ENCODE measurements at places on chromosomes 3 and 15. TPM values are rescaled to one million over a fixed set of nuclear protein-coding genes. Genes with fewer than 3 reads are reported as not detected.

The GNB4 gene
- total RNA-seq, result 36.7 TPM

The OXTR gene
- 7.9 TPM for total RNA-seq

The GUCA1C gene
- not detected for total RNA-seq

The OSTN gene
- total RNA-seq, result 0.75 TPM

- DNase-seq, result no peak
Observed at GRCh38 chr15:40092979-40093869, 15.5 kb downstream of the BMF start.

DNA sequence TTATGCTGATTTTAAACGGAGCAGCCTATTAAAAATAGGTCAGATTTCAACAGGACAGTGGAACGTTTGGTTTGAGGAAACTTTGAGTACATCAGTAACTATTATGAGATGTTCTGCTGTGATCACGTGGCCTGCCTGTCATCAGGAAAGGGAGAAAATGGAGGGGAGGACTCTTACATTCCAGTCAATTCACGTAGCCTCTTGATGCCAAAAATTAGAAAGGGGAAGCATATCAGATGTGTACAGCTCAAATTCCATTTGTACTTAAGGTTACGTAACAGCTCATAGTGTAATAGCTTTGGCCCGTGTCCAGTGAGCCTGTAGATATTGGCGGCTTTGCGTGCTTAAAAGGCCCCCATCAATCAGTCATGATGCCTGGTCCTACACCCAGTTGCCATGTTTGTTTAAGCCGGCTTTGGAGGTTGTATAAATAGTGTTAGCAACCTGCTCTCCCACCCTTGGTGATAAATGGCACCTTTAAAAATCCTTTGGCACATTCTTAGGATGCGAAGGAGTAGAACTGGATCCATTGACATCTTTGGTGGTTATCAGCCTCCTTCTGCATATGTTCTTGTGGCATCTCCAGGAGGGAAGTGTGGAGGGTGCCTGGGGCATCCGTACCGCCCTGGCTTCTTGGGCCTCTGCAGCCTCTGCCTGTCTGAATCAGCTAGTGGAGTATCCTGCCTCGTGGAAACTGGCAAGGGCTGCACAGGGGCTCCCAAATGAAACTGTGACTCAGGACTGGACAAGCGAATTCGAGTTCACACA lies 163.9 kb downstream of the THSD4 start:
- no peak for DNase-seq

DNA sequence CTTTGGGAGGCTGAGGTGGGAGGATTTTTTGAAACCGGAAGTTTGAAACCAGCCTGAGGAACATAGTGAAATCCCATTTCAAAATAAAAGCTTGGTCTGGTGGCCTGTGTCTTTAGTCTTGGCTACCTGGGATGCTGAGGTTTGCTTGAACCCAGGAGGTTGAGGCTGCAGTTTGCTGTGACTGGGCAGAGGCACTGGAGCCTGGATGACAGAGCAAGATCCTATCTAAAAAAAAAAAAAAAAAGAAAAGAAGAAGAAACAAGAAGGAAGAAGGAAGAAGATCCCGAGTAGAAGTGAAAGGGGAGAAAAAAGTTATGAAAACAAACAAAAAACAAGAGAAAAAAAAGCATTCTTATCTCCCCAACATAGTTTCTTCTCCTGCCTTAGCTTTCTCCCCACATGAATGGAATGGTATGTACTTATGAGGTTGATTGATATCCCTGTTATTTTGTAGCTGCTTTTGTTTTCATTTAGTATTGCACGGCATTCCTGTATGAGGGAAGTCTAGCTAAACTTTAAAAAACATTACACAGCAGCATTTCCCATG lies 42.4 kb downstream of the TMEM40 start:
- DNase-seq, result no peak

- no peak for DNase-seq
Observed at GRCh38 chr3:65233561-65233960, 545.8 kb upstream of the ADAMTS9 start.

GRCh38 chr3:63993653-63994079 lies 29.6 kb downstream of the PSMD6 start:
- DNase-seq, result peak; percentile 51

- no peak for DNase-seq
Observed at GRCh38 chr3:260898-261297, 64.3 kb downstream of the CHL1 start.

GRCh38 chr3:58340594-58341244 lies 8.0 kb downstream of the PXK start:
- DNase-seq, result no peak

Data from neural crest cell (in vitro differentiated cells).